ENCODE measurements at places on chromosomes 6 and 20. TPM values are rescaled to one million over a fixed set of nuclear protein-coding genes. Genes with fewer than 3 reads are reported as not detected.

The RFX6 gene
- not detected for total RNA-seq

The MANEA gene
- total RNA-seq: 7.2 TPM

The C20orf202 gene
- not detected for total RNA-seq

The SPATS1 gene
- total RNA-seq: not detected

The C6orf163 gene
- 2.3 TPM for total RNA-seq

The RIN2 gene
- total RNA-seq: 43.9 TPM

The RBM24 gene
- 121 TPM for total RNA-seq

The RAB44 gene
- 0.05 TPM for total RNA-seq

The TOMM6 gene
- total RNA-seq: 138 TPM

The C6orf132 gene
- total RNA-seq: 1.5 TPM

The TRAPPC3L gene
- 0.24 TPM for total RNA-seq

The TRIM31 gene
- not detected for total RNA-seq

The JAG1 gene
- 32.4 TPM for total RNA-seq

The HLA-DMA gene
- total RNA-seq: 20.5 TPM

The GATA5 gene
- total RNA-seq: 4.3 TPM

The TMEM217 gene
- total RNA-seq: 1.9 TPM

The MAPK13 gene
- 1.9 TPM for total RNA-seq

The EPPIN gene
- total RNA-seq: not detected

The VGLL2 gene
- total RNA-seq: 1.7 TPM

The ECT2L gene
- total RNA-seq: 0.62 TPM

The FNDC11 gene
- total RNA-seq: 0.08 TPM

The ULBP1 gene
- total RNA-seq: 0.12 TPM

The FRK gene
- total RNA-seq: 4.0 TPM

The HMGCLL1 gene
- 1.2 TPM for total RNA-seq

The ZNF217 gene
- total RNA-seq: 15.8 TPM

The SLC32A1 gene
- not detected for total RNA-seq

The MAK gene
- total RNA-seq: 0.08 TPM

The PRR18 gene
- 0.26 TPM for total RNA-seq

The ZBP1 gene
- 0.47 TPM for total RNA-seq

The APOBEC2 gene
- total RNA-seq: 42.1 TPM

The ARMC2 gene
- total RNA-seq: 9.2 TPM

The SLC44A4 gene
- not detected for total RNA-seq

The TCP11 gene
- total RNA-seq: not detected

The DSE gene
- total RNA-seq: 34.4 TPM

The UBD gene
- not detected for total RNA-seq

The GPSM3 gene
- total RNA-seq: 8.5 TPM
